NCI-H1930 (cell line): ENCODE measurements at places on chromosomes 1 and 21.

DNA sequence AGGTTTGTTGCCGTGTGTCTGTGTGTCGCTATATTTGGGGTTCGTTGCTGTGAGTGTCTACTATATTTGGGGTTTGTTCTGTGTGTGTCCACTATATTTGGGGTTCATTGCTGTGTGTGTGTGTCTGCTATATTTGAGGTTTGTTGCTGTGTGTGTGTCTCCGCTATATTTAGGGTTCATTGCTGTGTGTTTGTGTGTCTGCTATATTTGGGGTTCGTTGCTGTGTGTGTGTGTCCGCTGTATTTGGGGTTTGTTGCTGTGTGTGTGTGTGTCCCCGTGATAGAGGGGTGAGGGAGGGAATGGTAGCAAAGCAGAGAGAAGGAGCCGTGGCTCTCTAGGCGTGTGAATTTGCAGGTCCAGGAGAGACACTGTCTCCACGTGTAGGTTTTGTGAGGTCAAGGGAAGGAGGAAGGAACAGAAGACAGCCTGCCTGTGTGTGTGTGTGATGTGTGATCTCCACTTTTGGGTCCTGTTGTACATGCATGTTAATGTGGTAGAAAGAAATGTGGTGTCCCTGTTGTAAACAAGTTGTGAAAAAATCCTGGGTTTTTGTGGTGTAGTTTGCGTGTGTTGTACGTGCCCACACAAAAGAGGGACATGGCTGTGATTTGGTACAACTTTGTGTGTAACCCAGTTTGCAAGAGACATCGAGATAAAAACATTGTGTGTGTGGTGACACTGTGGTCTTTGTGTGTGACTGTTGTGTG, 56.3 kb upstream of the ECE1 start:
- DNase-seq, result no peak

GRCh38 chr1:98763488-98764150, 102.1 kb downstream of the SNX7 start:
- DNase-seq, result no peak

DNA sequence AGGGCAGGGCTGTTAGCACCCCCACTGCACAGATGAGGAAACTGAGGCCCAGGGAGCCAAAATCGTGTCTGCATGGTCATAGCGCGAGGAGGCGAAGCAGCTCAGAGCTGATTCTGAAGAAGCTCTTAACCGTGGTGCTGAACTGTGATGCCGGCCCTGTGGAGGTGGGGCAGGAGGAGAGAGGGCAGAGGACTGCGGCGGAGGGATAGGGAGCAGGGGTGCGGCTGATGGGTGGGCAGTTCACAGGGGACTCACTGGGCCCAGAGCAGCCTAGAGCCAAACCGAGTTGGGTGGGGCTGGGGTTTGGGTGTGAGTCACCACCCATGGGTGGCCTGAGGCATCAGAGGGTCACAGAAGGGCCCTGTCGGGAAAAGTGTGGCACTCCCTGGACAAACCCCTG, 74.7 kb downstream of the RAP1GAP start:
- DNase-seq, result no peak

DNA sequence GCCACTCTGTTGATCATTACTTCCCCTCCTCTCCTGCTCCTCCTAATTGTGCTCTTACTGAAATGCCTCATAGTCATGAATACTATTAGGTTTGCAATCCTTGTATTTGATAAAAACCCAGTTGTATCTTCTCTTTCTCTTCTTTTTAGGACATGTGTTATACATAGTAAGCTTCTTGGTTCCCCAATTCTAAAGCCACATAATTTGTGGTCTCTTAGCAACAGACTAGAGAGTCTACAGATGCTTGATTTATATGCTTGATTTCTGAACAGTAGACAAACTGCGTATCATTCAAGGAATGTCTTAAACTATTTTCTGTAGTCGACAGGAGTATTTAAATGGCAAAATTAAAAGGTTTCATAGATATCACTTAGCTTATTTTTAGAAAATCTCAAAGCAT, 1598.9 kb downstream of the PLA2G4A start:
- no peak for DNase-seq

DNA sequence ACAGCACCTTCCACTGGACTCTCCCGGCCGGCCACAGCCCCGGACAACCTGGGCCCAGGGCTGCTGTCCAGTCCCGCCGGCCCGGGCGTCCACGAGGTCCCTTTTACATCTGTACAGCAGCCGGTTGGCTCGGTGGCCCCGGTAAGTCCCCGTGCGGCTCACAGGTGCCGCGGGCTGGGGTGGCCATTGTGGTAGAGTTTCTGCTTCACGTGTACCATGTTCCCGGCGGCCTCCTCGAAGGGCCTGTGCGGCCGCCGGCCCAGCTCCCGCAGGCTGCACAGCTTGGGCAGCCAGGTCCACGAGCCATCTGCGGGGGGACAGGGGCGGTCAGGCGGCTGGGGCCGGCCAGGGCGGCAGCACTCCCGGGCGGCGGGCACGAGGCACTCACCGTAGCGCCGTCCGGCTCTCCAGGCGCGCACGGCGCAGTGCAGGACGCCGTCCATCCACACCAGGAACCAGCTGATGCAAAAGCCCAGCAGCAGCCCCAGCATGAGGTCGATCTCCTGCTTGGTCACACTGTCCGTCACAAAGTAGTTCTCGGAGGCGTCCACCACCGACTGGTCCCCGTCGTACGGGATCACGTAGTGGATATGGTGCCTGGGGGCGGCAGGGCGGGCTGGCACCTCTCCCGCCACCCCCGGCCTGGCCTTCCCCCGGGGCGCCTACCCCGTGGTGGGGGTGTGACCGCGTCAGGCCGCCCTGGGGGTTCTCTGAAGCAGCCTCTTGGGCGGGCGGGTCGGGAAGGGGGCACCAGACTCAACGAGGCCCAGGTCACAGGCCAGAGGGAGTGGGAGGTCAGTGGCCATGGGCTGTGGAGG, 5.0 kb downstream of the TMEM240 start:
- DNase-seq, result no peak

GRCh38 chr1:197103300-197103699, 36.2 kb upstream of the F13B start:
- no peak for DNase-seq

DNA sequence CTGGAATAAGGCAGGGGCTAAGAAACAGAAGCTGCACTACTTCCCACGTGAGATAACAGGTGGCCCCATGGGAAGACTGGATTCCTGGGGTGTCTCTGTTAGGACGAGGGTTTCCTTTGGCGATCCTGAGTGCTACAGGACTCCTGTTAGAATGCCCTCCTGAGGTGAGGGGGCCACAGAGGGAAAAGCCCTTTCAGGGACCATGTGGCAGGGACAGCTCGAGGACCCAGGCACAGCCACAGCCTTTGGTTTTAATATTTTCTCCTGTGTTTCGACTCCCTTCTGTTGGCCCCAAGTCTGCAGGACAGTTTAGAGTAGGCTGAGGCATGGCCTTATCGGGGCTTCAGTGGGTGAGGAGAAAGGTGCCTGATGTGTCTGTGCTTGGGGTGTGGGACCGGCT, 12.6 kb downstream of the TTC39A start:
- no peak for DNase-seq

GRCh38 chr1:240820816-240821215, 208.9 kb upstream of the GREM2 start:
- no peak for DNase-seq

DNA sequence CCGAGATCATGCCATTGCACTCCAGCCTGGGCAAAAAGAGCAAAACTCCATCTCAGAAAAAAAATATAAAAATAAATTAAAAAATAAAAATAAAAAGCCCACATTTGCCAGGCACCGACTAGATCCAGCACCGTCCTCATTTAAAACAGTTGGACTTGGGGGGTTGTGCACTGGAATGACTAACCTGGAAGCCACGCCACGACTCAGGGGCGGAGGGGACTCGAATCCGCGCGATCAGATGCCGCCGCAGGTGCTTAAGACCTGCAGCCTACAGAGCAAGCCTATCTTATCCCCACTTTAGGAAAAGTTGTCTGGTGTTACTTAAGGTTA, 38.5 kb downstream of the ZBTB8OS start:
- DNase-seq, result no peak

- DNase-seq, result no peak
Measured at GRCh38 chr1:197342669-197343068, 74.6 kb downstream of the CRB1 start.

- DNase-seq, result no peak
Measured at GRCh38 chr21:9763807-9764206, 757.6 kb upstream of the TPTE start.

- DNase-seq, result no peak
Measured at GRCh38 chr1:162405800-162406199, 6.1 kb downstream of the SH2D1B start.

GRCh38 chr21:45875416-45875760, 106.2 kb upstream of the COL6A1 start:
- DNase-seq, result no peak

- DNase-seq, result no peak
Measured at GRCh38 chr1:224684979-224685425, 68.9 kb downstream of the CNIH3 start.

- DNase-seq, result no peak
Measured at GRCh38 chr1:193614817-193615216, 428.4 kb upstream of the B3GALT2 start.

- DNase-seq, result peak; percentile 41
Measured at GRCh38 chr21:33543505-33544129, 779 bp downstream of the SON start.

DNA sequence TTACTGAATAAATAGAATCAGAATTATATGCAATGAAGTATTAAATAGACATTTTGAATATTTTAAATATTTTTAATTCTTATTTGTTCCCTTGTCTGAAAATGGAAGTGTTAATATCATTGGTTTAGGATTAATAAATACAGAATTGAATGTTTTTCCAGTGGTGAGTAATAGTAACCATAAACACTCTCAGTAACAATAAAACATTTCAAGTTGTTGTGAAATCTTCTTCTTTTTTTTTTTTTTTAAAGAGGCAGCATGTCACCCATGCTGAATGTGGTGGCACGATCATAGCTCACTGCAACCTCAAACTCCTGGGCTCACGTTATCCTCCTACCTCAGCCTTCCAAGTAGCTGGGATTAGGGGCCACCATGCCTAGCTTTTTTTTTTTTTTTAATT, 86.2 kb upstream of the ZBTB18 start:
- no peak for DNase-seq

GRCh38 chr1:66292944-66293343, 241.0 kb upstream of the SGIP1 start:
- no peak for DNase-seq

DNA sequence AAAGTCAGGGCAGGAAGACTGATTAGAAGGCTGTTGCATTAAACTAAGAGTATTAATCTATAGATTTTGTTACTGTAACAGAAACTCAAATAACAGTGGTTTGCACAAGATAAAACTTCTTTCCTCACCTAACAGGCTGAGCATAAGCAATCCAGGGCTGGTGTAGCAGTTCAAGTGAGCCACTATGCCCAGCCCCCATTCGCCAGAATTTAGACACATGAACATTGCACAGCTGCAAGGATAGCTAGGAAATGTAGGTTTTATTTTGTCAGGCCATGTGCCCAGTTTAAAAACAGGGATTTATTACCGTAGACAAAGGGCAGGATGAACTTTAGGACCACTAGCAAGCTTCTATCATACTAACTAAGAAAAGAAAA, 19.5 kb upstream of the DOCK7 start:
- no peak for DNase-seq

DNA sequence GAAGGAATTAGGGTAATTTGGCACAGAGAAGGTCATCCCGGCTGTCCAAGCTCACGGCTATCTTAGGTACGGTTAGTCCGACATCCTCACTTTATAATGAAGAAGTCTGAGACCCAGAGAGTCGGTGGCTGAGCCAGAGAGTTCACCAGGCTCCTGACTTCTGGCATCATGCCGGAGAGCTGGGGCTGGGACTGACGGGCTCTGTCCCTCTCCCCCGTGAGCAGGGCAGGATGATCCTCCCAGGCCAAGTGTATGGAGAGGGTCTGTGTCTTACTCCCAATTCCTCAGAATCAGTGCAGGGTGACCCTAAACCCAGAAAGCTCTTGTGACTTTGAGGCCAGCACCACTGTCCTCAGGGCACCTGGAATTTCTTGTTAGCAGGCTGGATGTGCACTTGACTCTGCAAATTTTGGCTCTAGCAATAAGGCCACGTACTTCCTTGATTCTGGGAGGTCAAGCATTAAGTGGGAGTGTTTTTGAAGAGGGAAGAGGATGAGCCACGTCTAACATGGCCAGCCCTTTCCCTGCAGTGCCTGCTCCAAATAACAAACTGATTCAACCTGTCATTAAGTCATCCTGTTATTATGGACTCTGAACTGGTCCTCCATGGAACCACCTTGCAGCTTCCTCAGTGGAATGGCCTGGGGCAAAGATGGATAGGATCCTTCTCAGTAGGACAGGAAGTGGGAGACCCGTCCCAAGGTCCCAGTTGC, 20.8 kb upstream of the BTG2 start:
- no peak for DNase-seq

GRCh38 chr21:35338881-35339632, 290.0 kb upstream of the RUNX1 start:
- no peak for DNase-seq

DNA sequence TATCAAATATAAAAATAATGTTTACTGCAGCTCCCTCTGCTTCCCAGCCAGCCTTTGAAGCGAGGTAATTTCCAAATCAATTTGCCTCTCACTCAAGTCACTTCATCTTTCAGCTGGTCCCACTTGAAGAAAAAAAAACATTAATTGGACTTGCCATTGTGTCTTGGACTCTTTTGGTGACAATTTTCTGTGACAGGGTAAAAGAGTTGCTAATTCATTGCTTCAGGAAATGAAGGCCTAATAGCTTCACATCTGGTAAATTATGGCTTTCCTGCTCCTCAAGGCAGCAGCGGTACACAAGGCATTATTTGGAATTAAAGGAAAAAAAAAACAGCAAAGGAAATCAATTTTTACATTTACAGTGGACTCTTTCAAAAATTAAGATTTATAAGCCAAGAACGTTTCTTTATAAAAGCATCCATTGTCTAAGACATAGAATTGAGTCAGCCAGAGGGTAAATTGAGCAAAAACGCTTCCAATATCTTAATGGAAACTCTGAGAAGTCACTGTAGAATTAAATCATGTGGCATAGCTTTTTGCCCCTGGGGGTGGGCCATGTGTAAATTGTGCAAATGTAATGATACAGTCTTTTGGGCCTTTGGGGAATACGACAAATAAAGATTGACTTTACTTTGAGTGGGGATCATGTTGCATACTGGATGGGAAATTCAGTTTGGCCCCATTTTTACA, 102.5 kb downstream of the LYPLAL1 start:
- DNase-seq, result no peak

DNA sequence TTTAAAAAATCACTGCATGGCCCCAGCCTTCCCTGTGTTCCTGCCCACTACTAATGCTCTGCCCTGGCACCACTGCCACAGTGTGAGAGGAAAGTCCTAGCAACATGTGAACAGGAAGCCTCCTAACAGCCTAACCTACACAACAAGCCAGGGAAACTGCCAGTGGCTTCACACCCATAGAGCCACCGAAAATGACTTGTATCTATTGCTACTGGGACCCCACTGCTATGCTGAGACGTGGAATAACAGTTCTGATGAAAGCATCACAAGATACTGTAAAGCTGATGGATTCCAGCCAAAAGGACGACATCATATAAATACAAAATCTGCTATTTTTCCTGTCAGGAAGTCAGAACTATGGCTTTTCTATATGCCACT, 74.9 kb downstream of the JAK1 start:
- no peak for DNase-seq

DNA sequence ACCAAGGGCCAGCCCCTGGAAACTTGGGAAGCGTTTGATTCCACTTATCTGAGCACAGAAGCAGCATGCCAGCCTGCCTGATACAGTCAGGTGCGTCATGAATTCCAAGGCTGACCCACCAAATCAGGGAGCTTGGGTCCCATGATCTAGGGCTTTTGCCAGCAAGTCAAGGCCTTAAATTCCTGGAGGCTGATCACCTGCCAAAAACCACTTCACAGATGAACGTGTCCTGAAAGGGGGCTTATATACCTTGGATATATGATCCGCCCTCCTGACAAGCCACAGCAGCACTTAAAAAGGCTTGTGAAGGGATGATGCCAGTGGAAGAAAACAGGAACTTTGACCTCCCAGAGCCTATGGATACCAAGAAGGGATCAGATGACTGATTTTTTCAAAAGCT, 24.0 kb upstream of the CLIC6 start:
- no peak for DNase-seq
